ENCODE measurements at places on chromosomes 11 and 22. TPM values are rescaled to one million over a fixed set of nuclear protein-coding genes. Genes with fewer than 3 reads are reported as not detected.

PNPLA2 gene
- 55.1 TPM for total RNA-seq

TMEM191C gene
- total RNA-seq, result 1.1 TPM

DEUP1 gene
- total RNA-seq, result not detected

C11orf21 gene
- not detected for total RNA-seq

GRAP2 gene
- not detected for total RNA-seq

MISFA gene
- total RNA-seq, result 2.1 TPM

OR8K3 gene
- total RNA-seq, result not detected

Data from A549 treated with Hydrocortisone at 1 μM for 4 hours (cell line).